ENCODE measurements at places on chromosomes 3 and 15. TPM values are rescaled to one million over a fixed set of nuclear protein-coding genes. Genes with fewer than 3 reads are reported as not detected.

The RTP4 gene
- total RNA-seq: 1.0 TPM

The LMCD1 gene
- 37.9 TPM for total RNA-seq

The ATRIP gene
- total RNA-seq: 4.9 TPM

The SERPINI1 gene
- 5.1 TPM for total RNA-seq

DNA sequence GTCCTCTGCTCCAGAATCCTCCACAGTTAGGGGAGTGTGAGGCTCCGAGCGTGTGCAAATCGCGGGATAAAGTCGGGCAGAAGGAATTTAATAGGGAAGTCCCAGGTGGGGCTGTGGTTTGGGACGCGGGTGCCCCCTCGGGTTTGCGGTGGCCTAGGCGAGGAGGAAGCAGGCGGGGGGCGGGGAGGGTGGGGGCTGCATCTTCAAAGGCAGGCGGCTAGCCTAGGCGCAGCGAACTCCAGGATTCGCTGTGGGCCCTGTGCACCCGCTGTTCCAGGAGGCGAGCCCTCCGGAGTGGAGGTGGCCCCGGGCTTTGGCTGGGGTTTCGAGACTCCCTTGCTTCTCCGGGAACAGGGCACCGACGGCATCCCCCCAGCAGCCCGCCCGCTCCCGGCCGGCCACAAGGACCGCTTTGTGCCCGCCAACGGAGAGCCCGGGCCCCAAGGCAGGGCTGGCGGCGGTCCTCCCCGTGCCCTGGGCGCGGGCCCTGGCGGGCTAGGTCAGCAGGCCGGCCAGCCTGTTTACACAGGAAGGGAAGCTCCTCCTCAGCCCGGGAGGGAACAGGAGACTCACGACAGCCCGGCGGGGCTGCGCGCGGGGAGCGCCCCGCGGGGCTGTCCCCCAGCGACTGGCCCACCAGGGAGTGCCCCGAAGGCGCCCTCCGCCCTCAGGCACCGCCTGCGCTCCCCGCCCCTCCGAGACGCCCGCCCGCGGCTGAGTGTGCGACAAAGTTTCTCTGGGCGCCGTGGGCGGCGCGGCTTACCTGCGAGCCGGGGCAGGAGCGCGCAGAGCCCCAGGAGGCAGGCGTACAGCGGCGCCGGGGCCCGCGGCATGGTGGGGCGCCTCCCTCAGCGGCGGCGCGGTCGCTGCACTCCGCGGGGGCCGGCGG lies 753 bp downstream of the ITGB5 start:
- peak; percentile 66 for DNase-seq

DNA sequence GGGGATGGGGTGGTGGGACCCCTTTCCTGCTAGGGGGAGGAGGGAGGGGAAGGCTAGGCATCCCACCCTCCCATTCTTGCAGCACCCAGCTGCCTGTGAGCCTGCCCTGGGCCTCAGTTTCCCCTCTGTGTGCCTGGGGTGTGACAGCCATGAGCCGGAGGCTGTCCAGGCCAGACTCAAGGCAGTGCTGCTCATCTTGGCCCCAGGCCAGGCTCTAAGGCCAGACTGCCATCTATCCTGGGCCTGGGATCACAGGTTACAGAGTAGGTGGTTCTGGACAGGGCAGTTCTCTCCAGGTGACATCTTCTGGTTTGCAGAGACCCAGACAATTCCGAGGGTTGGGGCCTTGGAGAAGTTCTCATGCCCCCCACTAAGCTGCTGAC lies 3.3 kb upstream of the VILL start:
- no peak for DNase-seq

DNA sequence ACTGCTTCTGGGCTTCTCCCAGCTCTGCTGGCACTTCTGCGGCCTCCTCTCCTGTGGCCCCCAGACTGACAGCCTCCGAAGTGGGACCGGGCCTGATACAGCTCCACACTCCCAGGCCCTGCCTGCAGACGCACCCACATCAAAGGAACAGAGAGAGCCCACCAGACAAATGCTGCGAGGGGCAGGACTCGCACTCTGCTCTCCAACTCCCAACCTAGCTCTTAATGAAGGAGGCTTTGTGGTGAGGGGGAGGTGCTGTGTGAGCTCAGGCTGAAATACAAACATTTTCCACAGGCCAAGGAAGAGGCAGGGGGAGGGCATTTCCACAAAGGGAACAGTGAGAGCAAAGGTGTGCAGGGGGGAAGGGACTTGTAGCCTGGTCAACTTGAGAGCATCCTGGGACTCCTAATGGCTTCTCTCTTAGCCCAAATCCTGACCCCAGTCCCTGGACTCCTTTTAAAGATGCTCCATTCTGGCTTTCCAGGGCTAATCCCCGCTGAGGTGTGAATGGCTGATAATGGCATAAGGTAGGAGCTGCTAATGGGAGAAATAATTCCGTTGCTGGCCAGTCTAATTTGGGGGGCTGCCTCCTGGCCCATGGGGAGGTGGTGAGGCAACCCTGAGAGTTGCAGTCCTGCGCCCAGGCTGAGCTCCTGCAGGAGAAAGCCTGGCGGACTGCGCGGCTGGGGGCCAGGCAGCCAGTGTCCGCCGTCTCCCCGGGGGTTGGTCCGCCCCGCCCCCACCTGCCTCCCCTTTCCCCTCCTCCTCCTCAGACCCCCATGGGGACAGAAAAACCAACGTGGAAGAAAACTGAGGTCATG lies 9.6 kb downstream of the LINGO1 start:
- DNase-seq: no peak

DNA sequence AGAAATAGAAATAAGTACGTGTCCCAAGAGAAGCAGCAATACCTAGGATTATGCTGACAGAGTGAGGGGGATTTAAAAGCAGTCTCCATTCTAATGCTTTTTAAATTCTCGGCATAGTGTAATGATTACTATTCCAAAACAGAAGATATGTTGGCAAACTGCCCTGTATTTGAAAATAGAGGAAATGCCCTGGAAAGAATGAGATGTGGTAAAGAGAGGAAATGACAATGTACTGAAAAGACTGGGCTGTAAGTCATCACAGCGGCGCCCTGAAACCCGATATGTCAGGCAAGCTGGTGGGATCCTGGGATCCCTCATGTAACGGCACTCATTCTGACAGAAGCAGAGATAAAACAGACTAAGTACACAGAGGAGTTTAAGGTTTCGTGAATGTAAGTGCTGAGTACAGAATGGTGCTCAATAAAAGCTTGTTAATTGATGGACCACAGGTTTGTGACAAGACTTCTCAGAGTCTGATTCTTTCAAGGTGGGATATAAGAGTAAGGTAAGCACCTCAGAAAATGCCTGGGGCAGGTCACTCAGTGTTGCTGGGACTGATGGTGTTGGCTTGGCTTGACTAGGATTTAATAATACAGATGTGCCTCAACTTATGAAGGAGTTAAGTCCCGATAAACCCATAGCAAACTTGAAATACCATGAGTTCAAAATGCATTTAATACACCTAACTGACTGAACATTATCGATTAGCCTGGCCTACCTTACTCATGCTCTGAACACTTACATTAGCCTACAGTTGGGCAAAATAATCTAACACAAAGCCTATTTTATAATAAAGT lies 91.4 kb downstream of the NFKBIZ start:
- peak; percentile 74 for DNase-seq

DNA sequence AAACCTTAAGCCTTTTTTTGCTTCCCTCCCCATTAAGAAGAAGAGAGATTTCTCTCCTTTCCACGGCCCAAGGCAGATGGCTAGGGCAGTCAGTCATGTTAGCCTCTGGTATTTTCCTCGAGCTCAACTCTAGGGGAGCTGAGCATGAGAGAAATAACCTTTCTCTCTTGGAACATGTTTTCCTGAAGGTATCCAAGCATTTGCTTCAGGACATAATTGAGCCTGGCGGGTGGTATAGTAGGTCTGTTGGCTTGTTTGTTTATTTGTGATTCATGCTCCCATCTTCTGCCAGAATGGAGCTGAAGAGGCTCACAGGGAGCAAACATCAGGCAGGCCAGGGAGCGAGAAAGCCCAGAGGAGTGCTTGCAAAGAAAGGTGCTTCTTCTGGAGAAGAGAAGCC lies 102.5 kb downstream of the MESD start:
- DNase-seq: no peak

The SUSD5 gene
- 1.4 TPM for total RNA-seq

The EAF1 gene
- 7.0 TPM for total RNA-seq

- no peak for DNase-seq
Observed at GRCh38 chr3:123271466-123272159, 69.9 kb downstream of the SEC22A start.

- no peak for DNase-seq
Observed at GRCh38 chr15:29053661-29054131, 167.9 kb downstream of the APBA2 start.

DNA sequence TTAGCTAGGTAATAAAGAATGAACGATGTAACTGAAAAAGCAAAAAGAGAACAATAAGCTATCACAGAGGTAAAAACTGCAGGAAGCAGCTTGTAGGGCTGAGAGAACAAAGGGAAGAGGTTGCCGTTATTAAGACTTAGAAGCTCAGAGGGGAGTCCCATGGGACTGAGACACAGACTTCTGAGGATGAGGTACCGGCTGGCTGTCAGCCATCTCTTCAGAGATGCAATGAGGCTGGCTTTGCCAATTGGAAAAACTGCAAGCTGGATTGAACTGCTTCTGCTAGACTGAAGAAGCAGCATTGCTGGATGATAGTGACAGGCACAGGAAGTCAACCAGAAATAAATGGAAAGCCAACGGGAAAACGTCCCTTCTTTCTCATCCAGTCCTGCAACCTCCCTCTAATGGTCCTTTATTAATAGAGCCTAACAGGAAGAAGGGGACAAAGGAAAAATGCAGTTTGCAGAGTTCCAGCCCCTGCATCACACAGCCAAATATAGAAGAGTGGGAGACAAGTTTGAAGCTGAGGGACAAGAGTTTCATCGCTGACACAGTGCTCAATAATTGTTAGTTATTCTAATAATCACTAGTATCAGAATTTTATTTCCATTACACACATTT lies 21.1 kb upstream of the KLHL6 start:
- DNase-seq: no peak

The FAM98B gene
- total RNA-seq: 15.2 TPM

- no peak for DNase-seq
Observed at GRCh38 chr15:66827039-66827697, 125.1 kb downstream of the SMAD6 start.

- DNase-seq: no peak
Observed at GRCh38 chr3:122932251-122932967, 95.2 kb downstream of the SEMA5B start.

- no peak for DNase-seq
Observed at GRCh38 chr15:101107101-101107500, 144.7 kb downstream of the CHSY1 start.

- peak; percentile 71 for DNase-seq
Observed at GRCh38 chr15:89003865-89004725, 84.2 kb upstream of the ABHD2 start.

The TM6SF1 gene
- total RNA-seq: 6.5 TPM

- DNase-seq: no peak
Observed at GRCh38 chr3:40055361-40055760, 246.0 kb downstream of the MYRIP start.

- no peak for DNase-seq
Observed at GRCh38 chr3:132268956-132269355, 48.3 kb upstream of the ACP3 start.

GRCh38 chr3:58569287-58570001 lies 7.7 kb downstream of the FAM107A start:
- no peak for DNase-seq
